ENCODE measurements at places on chromosomes 11 and 22.

- no peak for DNase-seq
These were observed at the start of gene OR51M1 for GRCh38 chr11:5383576-5383975. Gene OR51M1, plus strand, starts transcription at chr11:5383812. Its CDS starts 5,587 bp downstream, at chr11:5389399.

GRCh38 chr11:67306769-67307544, 3.6 kb downstream of the SSH3 start:
- DNase-seq = no peak

GRCh38 chr11:45885274-45885920, at the start of gene MAPK8IP1:
Gene MAPK8IP1, plus strand, starts transcription at chr11:45885651. Its CDS starts 170 bp downstream, at chr11:45885821.
- DNase-seq = peak; percentile 26

- no peak for DNase-seq
These were observed 781 bp downstream of the ANO9 start for GRCh38 chr11:441043-441417.

- DNase-seq = no peak
These were observed 11.0 kb downstream of the JAML start for GRCh38 chr11:118213781-118214180.

DNA sequence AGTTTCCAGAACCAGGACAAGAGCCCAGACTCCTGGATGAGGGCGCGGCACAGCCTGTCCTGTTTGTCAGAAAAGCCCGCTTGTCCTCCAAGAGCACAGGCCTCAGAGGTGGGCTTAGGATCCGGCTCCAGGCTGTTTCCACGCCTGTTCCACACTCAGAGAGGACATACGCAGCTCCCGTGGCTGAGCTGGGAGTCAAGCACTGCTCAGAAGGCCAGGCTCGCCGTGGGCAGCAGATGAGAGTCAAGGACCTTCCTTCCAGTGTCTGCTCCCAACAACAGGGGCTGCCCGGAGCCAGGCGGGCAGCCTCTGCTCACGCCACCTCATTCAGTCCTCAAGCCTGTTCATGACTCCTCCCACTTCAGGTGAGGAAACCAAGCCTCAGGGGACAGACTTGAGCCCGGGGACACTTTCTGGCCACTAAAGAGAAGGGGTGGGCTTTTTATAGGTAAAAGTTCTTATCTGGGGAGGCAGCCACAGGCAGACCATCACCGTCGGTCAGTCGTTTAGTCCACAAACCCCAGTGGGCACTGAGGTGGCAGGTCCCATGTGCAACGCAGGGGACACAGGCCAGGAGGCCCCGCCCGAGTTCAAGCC, 3.8 kb downstream of the CYB5R3 start:
- DNase-seq = no peak

DNA sequence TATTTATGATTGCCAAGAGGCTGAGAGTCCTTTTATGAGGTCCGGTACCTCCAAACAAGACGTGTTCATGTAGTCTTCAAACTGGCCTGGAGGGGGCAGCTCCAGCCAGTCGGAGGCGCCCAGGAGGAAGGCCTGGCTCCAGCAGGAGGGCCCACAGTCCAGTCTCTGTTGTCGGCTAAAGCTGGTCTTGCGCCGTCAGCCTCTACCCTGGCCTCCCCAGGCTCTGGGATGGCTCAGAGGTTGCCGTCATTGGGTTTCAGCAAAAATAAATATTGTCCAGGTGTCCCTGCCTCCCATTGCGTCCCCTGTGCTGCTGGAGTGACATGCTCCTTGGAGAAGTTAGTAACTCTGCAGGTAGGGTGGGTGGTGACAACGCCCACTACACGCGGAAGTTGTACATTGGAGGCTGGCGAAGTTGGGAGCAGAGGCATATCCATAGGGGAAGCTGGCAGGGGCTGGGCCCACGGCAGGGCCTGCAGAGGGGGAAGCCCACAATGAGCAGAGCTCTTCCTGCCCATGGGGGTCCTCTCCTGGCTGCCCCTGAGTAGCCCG, 1.0 kb upstream of the SLC25A1 start:
- DNase-seq = peak; percentile 79

- no peak for DNase-seq
These were observed 245.0 kb downstream of the BRD1 start for GRCh38 chr22:49582678-49583077.

DNA sequence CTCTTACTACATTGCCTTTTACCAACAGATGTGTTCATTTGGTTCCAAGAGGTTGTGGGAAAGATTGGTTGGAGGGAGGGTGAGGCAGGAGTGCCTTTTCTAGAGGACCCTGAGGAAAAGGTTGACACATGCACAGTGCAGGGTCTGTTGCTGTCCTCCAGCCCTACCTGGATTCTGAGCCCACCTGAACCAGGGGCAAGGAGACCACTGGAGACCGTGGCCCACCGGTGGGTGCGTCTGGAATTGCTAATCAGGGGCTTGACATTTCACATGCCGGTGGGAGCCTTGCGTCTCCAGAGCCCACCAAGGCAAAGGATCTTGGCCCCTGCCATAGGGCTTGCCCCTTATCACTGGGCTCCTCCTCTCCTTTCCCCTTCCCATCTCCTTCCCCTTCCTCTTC, 80.4 kb upstream of the ZBED5 start:
- DNase-seq = no peak

- no peak for DNase-seq
These were observed 7.2 kb downstream of the LYVE1 start for GRCh38 chr11:10561043-10561818.

- no peak for DNase-seq
These were observed 123.6 kb downstream of the GALNT18 start for GRCh38 chr11:11498195-11498594.

DNA sequence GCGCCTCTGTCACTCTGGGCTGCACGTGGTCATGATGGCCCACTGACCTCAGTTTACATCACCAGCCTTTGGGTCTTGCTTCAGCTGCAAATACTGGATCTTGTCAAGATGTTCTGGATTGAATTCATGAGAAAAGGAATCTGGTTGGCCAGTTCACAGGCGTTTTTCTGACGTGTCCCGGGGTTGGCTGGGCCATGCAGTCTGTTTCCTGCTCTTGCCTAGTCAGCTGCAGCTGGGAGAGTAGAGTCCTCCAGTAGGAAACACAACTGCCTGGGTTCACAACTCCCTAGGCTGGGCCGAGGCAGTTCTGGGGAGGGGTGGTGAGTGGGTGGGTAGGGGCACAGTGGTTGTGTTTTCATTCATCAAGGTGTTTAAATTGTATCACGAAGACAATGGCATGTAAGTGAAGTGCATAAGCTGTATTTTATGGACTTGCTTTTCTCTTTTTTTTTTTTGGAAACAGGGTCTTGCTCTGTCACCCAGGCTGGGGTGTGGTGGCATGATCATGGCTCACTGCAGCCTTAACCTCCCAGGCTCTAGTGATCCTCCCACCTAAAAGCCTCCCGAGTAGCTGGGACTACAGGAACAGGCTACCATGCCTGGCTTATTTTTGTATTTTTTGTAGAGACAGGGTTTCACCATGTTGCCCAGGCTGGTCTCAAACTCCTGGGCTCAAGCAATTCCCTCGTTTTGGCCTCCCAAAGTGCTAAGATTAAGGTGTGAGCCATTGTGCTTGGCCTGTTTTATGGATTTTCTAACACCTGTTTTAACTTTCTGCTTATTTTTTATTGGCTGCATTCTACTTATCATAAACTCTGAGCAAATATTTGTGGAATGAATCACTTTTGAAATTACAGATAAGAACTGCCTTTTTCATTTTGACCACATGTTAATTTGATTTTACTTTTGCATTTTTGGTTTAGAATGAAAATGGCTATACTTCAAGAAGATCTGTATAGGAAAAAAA, 54.0 kb upstream of the PITPNB start:
- no peak for DNase-seq

DNA sequence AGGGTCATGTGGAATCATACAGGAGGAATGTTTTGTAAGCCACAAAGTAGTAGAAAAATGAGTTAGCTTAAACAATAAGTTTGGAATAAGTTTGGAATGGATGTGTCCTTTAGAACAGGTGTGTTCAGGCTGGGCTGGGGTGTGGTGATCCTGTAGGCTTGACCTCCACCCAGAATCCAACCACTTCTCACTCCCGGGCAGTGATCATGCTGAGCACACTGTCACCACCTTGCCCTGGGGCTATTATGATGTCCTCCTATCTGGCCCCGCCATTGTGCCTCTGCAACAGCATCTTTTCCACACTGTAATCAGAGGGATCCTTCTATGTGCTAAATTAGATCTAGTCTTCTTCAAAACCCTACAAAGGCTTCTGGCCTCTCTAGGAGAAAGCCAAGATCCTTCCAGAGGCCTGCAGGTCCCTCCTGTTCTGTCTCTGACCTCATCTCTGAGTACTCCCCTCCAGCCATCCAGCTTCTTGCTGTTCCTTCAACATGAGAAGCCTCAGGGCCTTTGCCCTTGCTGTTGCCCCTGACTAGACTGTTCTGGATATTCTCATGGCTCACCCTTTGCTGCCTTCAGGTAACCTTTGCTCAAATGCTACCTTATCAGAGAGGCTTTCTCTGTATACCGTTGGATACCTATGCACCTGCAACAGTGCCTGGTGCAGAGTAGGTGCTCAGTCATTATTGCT, 18.8 kb upstream of the ACCSL start:
- no peak for DNase-seq

DNA sequence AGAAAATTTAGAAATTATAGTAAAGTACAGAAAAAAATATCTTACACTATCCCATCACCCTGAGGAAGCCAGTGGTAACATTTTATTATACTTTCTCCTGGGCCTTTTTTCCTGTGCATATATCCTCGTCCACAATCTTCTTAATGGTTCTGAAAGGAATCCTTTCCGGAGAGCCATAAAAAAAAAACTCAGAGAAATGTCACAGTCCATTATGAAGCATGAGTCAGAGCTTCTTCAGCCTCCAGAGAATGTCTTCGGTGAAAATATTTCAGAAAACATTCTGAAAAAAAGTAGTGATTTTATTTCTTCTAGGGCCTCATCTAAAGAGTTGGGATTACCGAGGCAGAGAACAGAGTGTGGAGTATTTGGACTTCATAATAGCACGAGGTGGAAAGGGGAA, 163.4 kb downstream of the INSC start:
- no peak for DNase-seq

DNA sequence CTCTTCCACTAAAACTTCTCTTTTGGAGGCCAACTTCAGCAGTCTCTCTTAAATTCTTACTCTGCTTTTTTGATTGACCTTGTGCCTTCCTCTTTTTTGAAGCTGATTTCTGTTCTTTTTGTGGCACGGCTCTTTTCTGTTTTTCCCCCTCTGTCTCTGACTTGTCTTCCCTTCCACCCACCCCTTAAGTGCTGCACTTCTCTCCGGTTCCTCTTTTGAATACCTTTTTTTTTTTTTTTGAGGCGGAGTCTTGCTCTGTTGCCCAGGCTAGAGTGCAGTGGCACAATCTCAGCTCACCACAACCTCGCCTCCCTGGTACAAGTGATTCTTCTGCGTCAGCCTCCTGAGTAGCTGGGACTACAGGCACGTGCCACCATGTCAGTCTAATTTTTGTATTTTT, 211.9 kb downstream of the BLID start:
- DNase-seq = peak; percentile 32

DNA sequence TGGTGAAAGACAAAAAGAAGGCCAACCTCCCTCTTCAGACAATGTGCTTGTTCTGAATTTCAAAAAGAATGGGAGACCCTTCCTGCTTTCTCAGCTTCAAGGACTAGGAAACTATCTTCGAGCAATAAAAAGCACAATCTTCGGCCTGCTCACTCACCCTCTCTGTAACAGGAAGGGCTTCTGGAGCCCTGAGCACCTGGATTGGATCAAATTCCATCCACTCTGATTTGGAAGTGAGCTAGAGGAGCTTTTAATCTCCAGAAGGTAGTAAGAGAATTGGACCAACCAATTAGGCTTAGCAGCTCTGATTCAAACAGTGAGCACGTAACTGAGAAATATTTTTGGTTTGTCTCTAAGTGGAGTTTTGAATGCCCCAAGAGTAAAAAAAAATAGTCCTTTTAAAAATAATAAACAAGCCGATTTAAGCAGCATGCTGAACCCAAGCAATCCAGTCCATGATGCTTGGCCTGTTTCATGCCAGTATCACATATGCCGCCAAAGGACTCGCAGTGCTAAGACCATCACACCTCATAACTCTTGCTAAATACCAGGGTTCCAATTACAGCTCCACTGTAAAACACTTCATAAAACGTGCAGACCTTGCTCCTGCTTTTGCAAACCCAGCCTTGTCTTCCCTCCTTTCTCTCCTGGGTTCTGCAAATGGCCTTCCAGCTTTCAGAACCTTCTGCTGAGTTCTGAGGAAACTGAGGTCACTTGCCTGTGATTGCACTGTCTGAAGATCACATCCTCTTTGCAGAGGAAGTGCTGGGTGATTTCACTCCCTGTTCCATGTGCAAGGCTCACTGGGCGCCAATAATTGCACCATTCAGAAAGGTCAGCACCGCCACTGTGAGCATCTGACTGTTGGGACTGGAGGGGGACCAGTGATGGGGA, 74.4 kb downstream of the SLC1A2 start:
- DNase-seq = no peak

DNA sequence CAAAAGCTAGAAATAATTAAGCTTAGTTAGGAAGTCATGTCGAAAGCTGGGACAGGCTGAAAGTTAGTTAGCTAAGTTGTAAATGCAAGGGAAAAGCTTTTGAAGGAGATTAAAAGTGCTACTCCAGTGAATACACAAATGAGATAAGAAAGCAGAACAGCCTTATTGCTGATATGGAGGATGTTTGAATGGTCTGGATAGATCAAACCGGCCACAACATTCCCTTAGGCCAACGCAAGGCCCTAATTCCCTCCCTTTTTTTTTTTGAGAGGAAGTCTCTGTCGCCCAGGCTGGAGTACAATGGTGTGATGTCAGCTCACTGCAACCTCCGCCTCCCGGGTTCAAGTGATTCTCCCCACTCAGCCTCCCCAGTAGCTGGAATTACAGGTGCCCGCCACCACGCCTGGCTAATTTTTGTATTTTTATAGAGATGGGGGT, 23.3 kb upstream of the WEE1 start:
- DNase-seq = peak; percentile 25

- no peak for DNase-seq
These were observed 1.1 kb downstream of the CHADL start for GRCh38 chr22:41239443-41240128.

GRCh38 chr22:42185915-42186439, 55.4 kb upstream of the CYP2D6 start:
- no peak for DNase-seq

GRCh38 chr11:92550411-92550810, 325.8 kb downstream of the FAT3 start:
- no peak for DNase-seq

GRCh38 chr11:8714622-8715225, 32.1 kb downstream of the RPL27A start:
- no peak for DNase-seq

- DNase-seq = no peak
These were observed 56.4 kb upstream of the BARX2 start for GRCh38 chr11:129319201-129319600.

DNA sequence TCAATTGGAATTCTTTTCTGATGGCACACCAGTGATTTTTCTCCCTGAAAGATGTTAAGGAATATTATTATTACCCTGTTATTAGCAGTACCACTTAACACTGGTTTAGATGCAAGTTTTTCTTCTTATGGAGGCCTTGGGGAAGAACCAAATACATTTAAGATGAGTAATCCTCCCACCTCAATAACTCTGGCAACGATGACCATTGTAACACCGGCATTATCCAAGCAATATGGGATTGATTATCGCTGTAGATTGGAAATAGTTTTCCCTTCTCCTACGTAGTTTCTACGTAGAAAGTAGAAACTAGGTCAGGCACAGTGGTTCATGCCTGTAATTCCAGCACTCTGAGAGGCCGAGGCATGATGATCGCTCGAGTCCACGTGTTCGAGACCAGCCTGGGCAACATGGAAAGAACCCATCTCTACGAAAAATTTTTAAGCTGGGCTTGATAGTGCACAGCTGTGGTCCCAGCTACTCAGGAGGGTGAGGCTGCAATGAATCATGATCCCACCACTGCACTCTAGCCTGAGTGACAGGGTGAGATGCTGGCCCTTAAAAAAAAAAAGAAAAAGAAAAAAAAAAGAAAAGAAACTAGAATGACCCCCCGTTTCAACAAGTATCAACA, 45.5 kb downstream of the PACSIN2 start:
- no peak for DNase-seq

GRCh38 chr11:61874377-61874809, 17.0 kb downstream of the FADS3 start:
- DNase-seq = no peak

Data from KBM-7 (cell line).